ENCODE measurements at places on chromosomes 6 and 20.

GRCh38 chr6:41676431-41676830 lies 38.2 kb downstream of the MDFI start:
- no peak for DNase-seq

DNA sequence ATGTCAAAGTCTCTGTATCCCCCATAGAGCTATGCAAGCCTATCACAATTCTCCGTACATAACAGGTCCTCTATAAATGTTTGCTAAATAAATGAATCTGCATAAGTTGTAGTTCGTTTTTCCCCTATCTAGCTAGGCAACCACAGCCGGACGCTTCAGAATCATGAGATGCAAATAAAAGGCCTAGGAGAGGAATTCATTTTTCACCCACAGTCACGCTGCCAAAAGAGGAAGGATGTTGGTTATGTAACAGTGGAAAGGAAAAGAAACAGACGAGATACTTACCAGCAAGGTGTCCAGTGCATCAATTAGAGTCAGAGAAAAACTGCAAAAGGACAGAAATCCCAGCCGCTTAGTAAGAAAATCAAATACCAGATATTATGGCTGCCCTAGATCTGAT lies 2.4 kb downstream of the EDEM2 start:
- DNase-seq: no peak

DNA sequence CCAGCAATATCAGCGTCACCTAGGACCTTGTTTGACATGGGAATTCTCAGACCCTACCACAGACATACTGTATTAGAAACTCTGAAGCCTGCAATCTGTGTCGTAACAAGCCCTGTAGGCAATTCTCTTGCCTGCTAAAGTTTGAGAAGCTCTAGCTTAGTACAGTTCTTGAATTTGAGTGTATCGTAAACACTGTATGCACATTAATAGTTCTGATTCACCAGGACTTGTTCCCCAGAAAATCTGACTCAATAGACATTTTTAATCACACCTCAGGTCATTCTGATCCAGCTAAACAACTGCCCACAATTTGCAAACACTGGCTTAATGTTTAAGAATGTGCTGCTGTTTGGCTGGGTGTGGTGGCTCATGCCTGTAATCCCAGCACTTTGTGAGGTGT lies 414.3 kb downstream of the TFAP2A start:
- no peak for DNase-seq

- no peak for DNase-seq
These were observed 8.8 kb downstream of the POFUT1 start for GRCh38 chr20:32216179-32217142.

DNA sequence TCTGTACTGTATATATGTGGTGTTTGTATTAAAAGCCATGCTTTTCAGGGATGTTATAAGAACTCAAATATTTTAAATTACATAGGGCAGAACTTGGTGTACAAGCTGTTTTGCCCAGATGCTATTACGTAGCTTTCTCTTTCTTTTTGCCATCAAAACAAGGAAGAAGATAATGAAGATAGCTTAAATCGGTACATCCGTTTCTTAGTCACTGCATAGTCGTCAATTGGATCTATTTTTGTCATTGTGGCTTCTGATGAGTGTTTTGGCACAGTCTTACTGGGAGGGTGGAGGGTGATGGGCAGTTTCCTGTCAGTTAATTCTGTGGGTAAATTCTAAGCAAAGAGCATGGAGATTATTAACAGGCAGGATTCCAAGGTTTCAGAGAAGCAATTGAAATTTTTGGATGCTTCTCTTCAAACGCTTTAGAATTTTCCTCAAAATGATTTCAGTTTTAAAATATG lies 649.1 kb upstream of the GJE1 start:
- no peak for DNase-seq

GRCh38 chr6:31328355-31328960 lies 28.5 kb downstream of the HLA-B start:
- no peak for DNase-seq

DNA sequence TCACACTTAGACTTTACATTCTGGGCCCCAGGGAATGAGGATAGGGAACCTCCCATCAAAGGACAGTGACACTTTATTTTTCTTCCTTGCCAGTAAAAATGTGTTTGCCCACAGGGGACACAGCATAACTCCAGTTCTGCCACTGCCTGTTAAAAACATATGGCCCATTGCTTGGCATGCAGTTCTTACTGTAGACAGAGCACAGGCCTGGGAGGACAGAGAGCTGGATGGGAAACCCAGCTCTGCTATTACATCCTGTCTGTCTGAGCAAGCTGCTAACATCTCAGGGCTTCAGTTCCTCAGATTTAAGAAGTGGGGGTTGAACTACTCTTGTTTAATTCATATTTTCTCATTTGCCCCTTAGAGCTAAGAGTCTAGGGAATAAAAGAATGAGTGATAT lies 120.2 kb downstream of the AKAP7 start:
- DNase-seq: no peak

GRCh38 chr6:14885498-14885897 lies 360.4 kb upstream of the JARID2 start:
- no peak for DNase-seq

DNA sequence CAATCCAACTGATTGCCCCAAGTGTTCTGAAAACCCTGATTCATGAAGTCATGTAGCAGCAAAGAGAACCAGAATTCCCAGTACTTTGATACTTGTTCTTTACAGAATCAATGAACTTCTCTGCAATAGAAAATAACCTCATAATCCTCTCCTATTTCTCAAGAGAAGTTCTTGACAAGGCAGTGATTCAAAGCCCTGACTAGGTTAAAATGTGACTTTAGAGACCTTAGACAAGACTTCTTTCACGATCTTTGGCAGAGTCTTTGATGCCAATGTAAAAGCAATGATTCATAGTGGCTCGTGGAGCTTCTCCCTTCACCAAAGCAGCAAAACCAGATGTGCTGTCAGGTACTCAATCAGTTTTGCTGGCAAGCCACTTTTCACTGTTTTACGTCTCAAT lies 95.2 kb downstream of the CDK19 start:
- no peak for DNase-seq

- DNase-seq: no peak
These were observed 600.6 kb downstream of the QKI start for GRCh38 chr6:164015088-164015484.

DNA sequence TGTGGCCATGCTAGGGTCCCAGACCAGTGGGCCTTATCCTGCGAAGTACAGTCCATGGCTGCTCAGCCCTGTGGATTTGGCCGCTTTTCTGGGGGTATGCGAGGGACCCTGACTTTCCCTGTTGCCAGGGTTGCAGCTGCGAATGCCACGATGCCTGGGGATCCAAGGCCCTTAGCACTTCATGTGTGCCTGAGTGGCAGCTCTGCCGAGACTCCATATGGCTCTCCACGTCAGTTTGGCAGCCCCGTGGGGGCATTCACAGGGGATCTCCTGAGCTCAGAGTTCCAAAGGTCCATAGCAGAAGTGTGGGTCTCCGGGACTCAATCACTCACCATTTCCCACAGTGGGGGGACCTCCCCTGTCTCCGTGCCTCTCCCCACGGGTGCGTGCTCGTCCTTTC lies 319.5 kb downstream of the DOK5 start:
- no peak for DNase-seq

GRCh38 chr6:499617-500016 lies 108.1 kb downstream of the IRF4 start:
- DNase-seq: no peak

DNA sequence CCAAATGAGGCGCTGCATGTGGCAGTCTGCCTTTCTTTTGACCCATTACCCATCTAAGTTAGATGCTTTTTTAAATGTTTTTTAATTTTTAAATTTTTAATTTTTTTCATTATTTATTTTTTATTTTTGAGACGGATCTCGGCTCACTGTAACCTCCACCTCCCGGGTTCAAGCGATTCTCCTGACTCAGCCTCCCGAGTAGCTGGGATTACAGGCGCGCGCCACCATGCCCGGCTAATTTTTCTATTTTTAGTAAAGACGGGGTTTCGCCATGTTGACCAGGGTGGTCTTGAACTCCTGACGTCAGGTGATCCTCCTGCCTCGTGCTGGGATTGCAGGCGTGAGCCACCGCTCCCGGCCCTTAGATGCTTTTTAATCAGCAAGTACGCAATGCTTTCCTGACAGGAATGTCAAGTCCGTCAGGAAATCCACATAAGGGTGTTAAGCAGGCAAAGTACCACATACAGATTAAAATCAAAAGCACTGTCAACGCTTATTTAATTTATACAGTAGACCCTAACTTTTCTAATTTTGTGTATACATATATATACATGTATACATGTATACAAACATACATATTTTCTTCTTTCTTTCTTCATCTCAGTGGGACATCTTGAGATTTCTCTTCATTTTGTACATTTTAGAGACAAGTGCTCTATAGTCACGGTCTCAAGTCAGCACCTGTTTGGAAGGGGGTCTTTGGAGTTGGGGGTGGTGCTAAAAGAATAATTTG lies 995 bp upstream of the GSTA4 start:
- DNase-seq: peak; percentile 80

GRCh38 chr20:40056171-40056570 lies 632.9 kb downstream of the MAFB start:
- DNase-seq: no peak

GRCh38 chr6:110345025-110345424 lies 13.1 kb downstream of the METTL24 start:
- DNase-seq: no peak

- no peak for DNase-seq
These were observed 11.2 kb downstream of the OVOL2 start for GRCh38 chr20:18046535-18046934.

DNA sequence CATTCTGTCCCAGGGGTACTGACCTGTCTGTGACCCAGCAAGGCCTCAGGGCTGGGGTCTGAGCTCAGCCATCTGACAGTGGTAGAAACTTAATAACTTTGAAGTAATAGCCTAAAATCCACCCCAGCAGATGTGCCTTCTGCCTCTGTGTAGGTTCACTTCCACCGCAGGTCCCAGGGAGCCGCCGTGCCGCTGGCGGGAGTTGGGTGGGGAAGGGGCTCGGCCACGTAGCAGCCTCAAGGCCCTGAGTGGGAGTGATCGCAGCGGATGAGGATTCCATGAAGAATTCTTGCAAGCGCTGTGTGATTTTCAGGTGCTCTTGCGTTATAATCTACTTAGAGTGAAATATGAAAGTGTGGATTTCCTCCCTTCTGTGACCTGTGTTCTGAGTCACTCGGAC lies 163.7 kb downstream of the DTNBP1 start:
- DNase-seq: no peak

- DNase-seq: peak; percentile 81
These were observed 48.9 kb upstream of the ARMC2 start for GRCh38 chr6:108799354-108799717.

DNA sequence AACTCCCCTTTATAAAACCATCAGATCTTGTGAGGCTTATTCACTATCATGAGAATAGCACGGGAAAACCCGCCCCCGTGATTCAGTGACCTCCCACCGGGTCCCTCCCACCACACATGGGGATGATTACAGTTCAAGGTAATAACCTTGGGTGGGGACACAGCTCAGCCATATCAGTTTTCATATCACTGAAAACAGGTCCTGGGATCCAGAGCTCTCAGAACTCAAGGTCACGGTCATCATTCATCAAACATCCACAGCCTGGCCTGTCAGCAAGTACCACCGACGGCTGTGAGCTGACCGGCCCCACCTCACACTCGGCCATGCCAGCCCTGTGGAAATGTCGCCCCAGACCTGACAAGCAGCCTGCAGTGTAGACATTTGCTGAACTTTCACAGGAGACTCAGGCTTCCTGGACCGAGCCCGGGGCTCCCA lies 14.1 kb upstream of the FRMD1 start:
- DNase-seq: no peak

DNA sequence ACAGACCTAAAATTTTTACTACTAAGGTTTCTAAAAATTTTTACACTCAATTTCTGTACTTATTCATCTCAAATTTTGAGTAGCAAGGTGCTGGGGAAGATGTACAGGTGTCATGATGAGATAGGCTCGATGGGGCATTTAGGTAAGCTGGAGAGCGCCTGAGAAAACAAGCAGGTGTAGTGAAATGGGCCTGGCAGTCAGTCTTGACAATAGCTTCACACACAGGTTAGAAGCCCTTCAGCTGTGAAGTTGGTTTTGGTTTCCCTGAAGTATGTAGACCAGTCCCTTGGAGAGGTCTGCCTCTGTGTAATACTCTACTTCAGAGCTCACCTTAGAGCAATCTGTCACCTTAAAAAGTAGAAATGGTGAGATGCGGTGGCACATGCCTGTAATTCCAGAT lies 144.0 kb upstream of the SCGN start:
- no peak for DNase-seq

GRCh38 chr6:47357827-47358226 lies 48.1 kb upstream of the TNFRSF21 start:
- DNase-seq: no peak

GRCh38 chr6:149580880-149581279 lies 14.7 kb downstream of the GINM1 start:
- no peak for DNase-seq

GRCh38 chr20:58635279-58635665 lies 15.8 kb upstream of the STX16 start:
- DNase-seq: no peak

DNA sequence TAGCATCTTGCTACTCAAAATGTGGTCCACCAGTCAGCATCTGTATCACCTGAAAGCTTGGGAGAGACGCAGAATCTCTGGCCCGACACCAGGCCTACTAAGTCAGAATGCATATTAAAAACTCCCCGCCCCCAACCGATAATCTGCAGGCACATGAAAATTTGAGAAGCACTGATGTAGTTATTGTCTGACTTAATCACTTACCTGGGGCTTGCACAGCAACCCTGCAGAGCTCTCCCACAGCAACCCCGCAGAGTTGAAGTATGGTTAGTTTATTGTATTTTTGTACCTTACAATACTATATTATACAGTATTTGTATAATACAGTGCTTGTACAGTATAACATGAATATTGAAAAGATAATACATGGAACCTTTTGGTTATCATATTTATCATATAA lies 53.7 kb downstream of the KLHL31 start:
- DNase-seq: no peak

DNA sequence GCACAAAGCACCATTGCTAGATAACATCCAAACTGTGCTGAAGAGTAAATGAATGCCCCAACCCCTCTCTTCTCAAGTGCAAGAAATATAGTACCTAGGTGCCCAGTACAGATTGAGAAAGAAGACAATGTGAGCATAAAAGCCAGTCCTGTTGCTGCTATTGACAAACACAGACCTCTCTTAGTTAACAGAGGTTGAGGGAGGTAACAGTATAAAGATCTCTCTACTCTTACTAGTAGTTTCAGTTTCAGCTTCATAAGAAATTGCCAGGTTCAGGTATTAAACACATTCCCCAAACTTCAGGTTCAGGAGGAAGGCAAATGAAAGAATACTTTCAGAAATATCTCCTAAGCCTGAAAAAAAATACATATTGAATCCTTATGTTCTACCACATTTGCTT lies 31.4 kb downstream of the TBC1D32 start:
- no peak for DNase-seq

DNA sequence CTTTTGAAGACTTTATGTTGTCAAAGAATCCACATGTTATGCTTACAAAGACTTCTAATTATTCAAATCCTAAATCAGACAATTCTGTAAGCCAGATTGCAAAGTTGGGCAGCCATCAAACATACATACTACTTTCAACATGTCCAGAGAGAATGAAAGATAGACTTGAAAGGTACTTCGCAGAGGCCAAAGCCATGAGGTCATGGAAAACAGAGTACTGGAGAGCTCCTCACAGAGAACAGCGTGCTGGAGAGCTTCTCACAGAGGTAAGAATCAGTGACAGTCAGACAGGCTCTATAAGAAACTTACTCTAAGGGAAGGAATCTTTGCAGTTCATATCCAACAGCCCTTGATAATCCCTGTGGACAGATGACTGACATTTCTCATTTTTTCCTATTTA lies 400.2 kb downstream of the GJA1 start:
- DNase-seq: no peak
